Neural progenitor cell (in vitro differentiated cells): ENCODE measurements at places on chromosomes 6 and 20. TPM values are rescaled to one million over a fixed set of nuclear protein-coding genes. Genes with fewer than 3 reads are reported as not detected.

- H3K27ac ChIP-seq: no peak overlapping the region
- no peak for DNase-seq
- no peaks in the 10 kb centered on the region for H3K27me3 ChIP-seq
- no peaks in the 10 kb centered on the region for H3K36me3 ChIP-seq
These were observed 254.6 kb upstream of the PRDM1 start for GRCh38 chr6:105831311-105832097.

DNA sequence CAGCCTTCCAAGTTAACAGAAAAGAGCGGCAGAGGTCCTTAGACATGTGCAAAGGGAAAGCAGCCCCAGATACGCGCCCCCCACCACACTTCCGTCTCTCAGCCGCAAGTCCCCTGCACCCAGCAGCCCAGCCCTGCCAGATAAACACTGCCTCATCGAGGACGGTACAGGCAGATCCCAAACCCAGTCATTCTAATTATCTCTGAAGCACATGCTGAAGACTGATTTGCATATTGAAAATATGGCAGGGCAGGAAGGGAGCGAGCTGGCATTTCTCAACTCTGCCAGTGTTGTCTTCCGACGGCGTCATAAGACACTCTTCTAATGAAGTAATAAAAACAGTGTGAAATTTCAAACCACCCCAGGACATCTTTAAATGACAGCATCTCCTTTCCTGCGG is 122.8 kb upstream of the CDH4 start:
- peaks cover 5% of the 10 kb centered on the region for H3K4me1 ChIP-seq
- no peak overlapping the region for H3K4me3 ChIP-seq
- H3K27me3 ChIP-seq: peaks cover 5% of the 10 kb centered on the region
- no peak for DNase-seq
- H3K36me3 ChIP-seq: no peaks in the 10 kb centered on the region
- no peak overlapping the region for H3K27ac ChIP-seq

DNA sequence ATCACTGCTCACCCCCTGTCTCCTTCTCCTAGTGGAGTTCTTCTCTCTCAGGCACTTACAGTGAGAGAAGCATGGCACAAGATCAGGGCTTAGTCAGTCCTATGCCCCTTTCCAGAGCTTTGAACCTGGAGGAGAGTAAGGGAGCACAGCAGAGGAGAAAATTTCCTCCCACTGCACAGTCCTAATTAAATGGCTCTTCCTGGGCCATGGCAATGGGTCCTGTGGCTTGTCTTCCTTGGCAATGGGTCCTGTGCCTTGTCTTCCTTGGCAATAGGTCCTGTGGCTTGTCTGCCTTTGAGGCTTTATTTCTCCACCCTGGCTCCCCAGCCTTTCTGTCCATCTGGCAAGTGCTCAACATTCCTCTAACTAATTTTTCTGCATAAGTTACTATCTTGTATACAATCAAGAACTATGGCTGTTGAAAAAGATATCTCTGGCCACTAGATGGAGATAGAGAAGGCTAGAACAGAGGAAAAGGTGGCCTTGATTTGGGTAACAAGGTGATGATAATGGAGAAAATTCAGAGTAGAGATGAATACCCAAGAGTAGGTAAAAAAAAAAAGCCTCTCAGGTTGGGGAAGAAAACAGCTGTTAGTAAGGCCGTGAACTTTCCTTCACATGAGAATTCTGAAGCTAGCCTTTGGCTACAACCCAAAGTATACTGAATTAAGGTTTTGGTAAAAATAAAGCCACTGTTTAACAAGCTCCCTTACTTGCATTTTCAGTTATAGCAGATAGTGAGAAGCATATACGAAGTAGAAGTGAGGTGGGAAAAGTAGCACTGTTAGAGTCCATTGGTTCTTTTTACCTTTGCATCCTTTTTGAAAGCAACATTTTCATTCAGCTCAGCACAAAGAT is 504.9 kb downstream of the DOK5 start:
- no peaks in the 10 kb centered on the region for H3K36me3 ChIP-seq
- no peaks in the 10 kb centered on the region for H3K27me3 ChIP-seq
- H3K4me1 ChIP-seq: peaks cover 4% of the 10 kb centered on the region
- no peak overlapping the region for H3K27ac ChIP-seq
- H3K4me3 ChIP-seq: no peak overlapping the region

DNA sequence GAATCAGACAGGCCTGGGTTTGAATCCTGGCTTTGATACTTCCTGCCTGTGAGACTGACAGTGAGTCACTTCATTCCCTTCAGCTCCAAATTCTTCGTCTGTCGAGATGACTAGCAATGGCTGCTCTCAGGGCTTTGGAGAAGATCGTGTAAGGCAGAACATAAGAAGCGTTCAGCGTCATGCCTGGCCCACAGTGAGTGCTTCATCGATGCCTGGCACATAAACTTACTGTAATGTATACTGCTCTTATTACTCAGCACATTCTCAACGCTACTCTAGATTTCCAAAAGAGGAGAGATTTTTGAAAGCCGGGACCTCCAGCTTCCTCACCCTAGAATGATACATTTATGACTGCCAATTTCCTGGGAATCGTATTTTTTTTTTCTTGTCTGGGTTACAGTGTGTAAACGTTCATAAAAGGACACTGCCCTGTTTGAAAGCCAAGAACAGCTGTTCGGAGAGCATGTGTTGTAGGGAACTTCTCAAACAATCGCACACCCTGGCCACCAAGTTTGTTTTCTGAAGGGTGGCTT is 16.2 kb upstream of the BCAS1 start:
- no peaks in the 10 kb centered on the region for H3K36me3 ChIP-seq
- H3K27ac ChIP-seq: no peak overlapping the region
- no peak overlapping the region for H3K4me3 ChIP-seq
- H3K4me1 ChIP-seq: no peaks in the 10 kb centered on the region
- no peaks in the 10 kb centered on the region for H3K27me3 ChIP-seq

DNA sequence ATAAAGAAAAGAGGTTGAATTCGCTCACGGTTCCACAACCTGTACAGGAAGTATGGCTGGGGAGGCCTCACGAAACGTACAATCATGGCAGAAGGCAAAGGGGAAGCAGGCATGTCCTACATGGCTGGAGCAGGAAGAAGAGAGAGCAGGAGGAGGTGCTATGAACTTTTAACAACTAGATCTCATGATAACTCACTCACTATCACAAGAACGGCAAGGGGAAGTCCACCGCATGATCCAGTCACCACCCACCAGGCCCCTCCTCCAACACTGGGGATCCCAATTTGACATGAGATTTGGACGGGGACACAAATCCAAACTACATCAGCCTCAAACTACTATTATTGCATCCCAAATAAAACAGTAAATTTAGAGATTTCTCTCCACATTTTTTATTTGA is 53.6 kb upstream of the CST7 start:
- H3K36me3 ChIP-seq: no peaks in the 10 kb centered on the region
- no peaks in the 10 kb centered on the region for H3K4me1 ChIP-seq
- no peak for DNase-seq
- no peak overlapping the region for H3K27ac ChIP-seq
- H3K27me3 ChIP-seq: no peaks in the 10 kb centered on the region

- no peaks in the 10 kb centered on the region for H3K27me3 ChIP-seq
- DNase-seq: no peak
- H3K4me3 ChIP-seq: no peak overlapping the region
These were observed 35.7 kb downstream of the MACROD2 start for GRCh38 chr20:14030991-14031390.

The NR2E1 gene
- 0.25 and 1.0 TPM in 2 replicates for total RNA-seq

The EYA4 gene
- total RNA-seq: 2.3 and 2.4 TPM in 2 replicates
